Activated CD8-positive, alpha-beta T cell treated with anti-CD3 and anti-CD28 coated beads, Interleukin-2, amount 10 ng/mL, durations not matched to agents 7 days and 5 days (primary cell): ENCODE measurements at places on chromosomes 5 and 9.

DNA sequence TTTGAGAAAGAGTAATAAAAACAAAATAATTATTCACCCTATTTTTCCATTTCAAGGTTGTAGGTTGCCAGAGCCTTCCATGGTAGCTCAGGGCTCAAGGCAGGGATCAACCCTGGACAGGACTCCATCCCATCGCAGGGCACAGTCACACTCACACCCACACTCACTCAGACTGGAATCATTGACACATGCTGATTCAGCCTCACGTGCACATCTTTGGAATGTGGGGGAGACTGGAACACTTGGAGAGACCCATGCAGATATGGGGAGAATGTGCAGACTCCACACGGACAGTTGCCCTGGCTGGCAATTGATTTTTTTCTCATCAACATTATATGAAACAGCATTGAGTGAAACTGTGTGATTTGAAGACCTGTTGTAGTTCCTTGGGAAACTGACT lies 234.1 kb downstream of the ADGRV1 start:
- DNase-seq = no peak
- no peak overlapping the region for H3K27ac ChIP-seq
- peaks cover 7% of the 10 kb centered on the region for H3K27me3 ChIP-seq

DNA sequence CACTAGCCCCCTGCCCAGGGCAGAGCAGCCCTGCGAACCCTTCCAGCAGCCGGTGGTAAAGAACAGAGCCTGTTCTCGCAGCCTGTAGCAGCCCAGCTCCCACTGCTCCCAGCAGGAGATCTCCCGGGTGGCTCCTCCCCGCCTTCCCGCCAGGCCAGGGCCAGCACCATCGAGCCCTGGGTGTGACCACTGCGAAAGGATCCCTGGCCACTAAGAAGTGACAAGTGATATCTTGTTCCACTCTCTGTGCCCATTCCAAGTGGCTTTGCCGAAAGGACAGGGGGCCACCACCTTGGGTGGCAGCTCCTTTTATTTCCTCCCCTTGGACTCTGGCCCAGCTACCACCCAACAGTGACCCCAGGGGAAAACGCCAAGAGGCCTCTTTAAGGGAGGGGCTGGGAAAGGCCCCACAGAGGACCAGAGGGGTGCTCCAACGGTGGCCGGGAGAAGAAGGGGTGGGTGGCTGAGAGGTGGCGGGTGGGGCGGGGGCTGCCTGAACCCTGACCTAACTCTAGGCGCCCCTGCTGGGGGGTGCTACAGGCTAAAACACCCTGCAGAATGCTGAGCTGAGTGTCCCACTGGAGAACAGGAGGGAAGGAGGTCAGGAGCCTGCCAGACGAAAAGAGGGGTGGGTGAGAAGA lies 1.6 kb downstream of the NACC2 start:
- peak overlapping the region; percentile 75 for H3K4me3 ChIP-seq
- H3K27ac ChIP-seq = no peak overlapping the region
- no peak for DNase-seq
- no peaks in the 10 kb centered on the region for H3K36me3 ChIP-seq
- peaks cover 17% of the 10 kb centered on the region for H3K4me1 ChIP-seq

GRCh38 chr5:155451106-155451505 lies 437.6 kb downstream of the KIF4B start:
- H3K27me3 ChIP-seq = no peaks in the 10 kb centered on the region
- no peaks in the 10 kb centered on the region for H3K36me3 ChIP-seq
- H3K4me1 ChIP-seq = no peaks in the 10 kb centered on the region
- no peak for DNase-seq
- H3K27ac ChIP-seq = no peak overlapping the region
- no peak overlapping the region for H3K4me3 ChIP-seq

GRCh38 chr5:124745928-124746915 lies at the start of gene ZNF608:
Gene ZNF608, minus strand, starts transcription at chr5:124746639. Its CDS starts 1,650 bp downstream, at chr5:124744989.
- no peak for DNase-seq
- H3K36me3 ChIP-seq = no peaks in the 10 kb centered on the region
- peaks cover 19% of the 10 kb centered on the region for H3K4me1 ChIP-seq
- peak within 1 kb of the TSS; percentile 47 for H3K4me3 ChIP-seq
- H3K27me3 ChIP-seq = peaks cover 50% of the 10 kb centered on the region

DNA sequence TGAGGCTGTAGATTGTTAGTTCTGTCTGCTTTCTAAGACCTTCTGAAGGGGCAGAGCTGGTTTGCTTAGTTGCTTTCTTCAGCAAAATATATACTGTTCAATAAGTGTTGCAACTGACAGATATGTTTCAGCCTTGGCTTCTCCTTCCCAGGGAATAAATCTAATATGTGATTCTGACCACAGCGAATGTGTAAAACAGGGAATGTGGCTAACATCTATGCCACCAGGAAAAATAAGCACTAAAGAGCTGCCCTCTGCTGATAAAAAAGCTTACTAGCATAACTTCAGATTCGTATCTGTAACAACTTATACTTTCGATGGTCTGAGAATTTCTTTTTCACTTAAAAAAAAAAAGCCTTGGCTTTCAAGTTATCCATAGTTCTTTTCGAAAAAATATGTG lies 13.0 kb upstream of the OSMR start:
- no peak for DNase-seq
- H3K27ac ChIP-seq = no peak overlapping the region
- no peaks in the 10 kb centered on the region for H3K4me1 ChIP-seq
- peaks cover 34% of the 10 kb centered on the region for H3K27me3 ChIP-seq
- no peaks in the 10 kb centered on the region for H3K36me3 ChIP-seq

DNA sequence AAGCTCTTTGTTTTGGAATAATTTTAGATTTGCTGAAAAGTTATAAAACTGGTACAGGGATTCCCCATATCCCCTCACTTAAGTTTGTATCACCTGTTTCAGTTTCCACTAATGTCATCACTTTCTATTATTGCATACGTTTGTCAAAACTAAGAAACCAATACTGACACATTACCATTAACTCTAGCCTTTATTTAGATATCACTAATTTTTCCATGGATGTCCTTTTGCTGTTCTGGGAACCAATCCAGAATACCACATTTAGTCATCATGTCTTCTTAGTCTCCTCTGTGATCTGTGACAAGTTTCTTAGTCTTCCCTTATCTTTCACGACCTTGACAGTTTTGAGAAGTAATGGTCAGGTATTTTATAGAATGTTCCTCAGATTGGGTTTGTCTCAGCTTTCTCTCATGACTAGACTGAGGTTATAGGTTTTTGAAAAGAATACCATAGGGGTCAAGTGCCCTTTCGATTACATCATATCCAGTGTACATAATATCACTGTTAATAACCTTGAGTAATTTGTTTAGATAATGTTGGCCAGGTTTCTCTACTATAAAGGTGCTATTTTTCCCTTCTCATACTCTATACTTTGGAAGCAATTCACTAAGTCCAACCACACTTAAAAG lies 51.9 kb upstream of the NMUR2 start:
- no peaks in the 10 kb centered on the region for H3K36me3 ChIP-seq
- no peak overlapping the region for H3K27ac ChIP-seq

GRCh38 chr9:100111235-100111634 lies 12.2 kb downstream of the INVS start:
- H3K27me3 ChIP-seq = no peaks in the 10 kb centered on the region
- H3K4me1 ChIP-seq = peaks cover 2% of the 10 kb centered on the region
- DNase-seq = no peak

- H3K36me3 ChIP-seq = peaks cover 62% of the 10 kb centered on the region
- H3K27ac ChIP-seq = peak overlapping the region; percentile 97
- no peak for DNase-seq
- peak overlapping the region; percentile 95 for H3K4me3 ChIP-seq
- peaks cover 51% of the 10 kb centered on the region for H3K4me1 ChIP-seq
Measured at GRCh38 chr9:127450243-127450760, 904 bp downstream of the RPL12 start.

- peaks cover 62% of the 10 kb centered on the region for H3K4me1 ChIP-seq
- peaks cover 17% of the 10 kb centered on the region for H3K36me3 ChIP-seq
- H3K4me3 ChIP-seq = no peak overlapping the region
- no peak for DNase-seq
Measured at GRCh38 chr5:40676613-40677343, 2.9 kb upstream of the PTGER4 start.

- H3K4me3 ChIP-seq = no peak overlapping the region
- no peak overlapping the region for H3K27ac ChIP-seq
- no peaks in the 10 kb centered on the region for H3K36me3 ChIP-seq
- peaks cover 30% of the 10 kb centered on the region for H3K27me3 ChIP-seq
Measured at GRCh38 chr9:33620738-33621439, 96.8 kb downstream of the ANKRD18B start.

DNA sequence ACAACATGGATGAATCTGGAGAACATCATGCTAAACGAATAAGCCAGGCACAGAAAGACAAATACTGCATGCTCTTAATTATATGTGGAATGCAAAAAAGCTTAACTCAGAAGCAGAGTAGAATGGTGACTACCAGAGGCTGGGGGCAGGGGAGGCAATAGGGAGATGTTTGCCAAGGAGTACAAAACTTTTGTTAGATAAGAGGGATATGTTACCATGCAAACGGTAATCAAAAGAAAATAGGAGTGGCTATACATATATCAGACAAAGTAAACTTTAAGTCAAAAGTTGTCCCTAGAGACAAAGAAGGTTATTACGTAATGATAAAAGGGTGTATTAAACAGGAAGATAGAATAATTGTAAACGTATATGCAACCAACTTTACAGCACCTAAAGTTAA lies 17.8 kb upstream of the BTNL3 start:
- no peak for DNase-seq
- no peaks in the 10 kb centered on the region for H3K27me3 ChIP-seq
- no peak overlapping the region for H3K27ac ChIP-seq
- H3K36me3 ChIP-seq = no peaks in the 10 kb centered on the region
- H3K4me1 ChIP-seq = no peaks in the 10 kb centered on the region
- H3K4me3 ChIP-seq = no peak overlapping the region

GRCh38 chr9:129852579-129852978 lies 17.3 kb downstream of the USP20 start:
- peaks cover 77% of the 10 kb centered on the region for H3K36me3 ChIP-seq
- H3K4me3 ChIP-seq = no peak overlapping the region
- peaks cover 92% of the 10 kb centered on the region for H3K4me1 ChIP-seq
- DNase-seq = no peak
- H3K27me3 ChIP-seq = no peaks in the 10 kb centered on the region

- H3K27ac ChIP-seq = no peak overlapping the region
- H3K4me1 ChIP-seq = no peaks in the 10 kb centered on the region
- no peak overlapping the region for H3K4me3 ChIP-seq
- H3K27me3 ChIP-seq = no peaks in the 10 kb centered on the region
- H3K36me3 ChIP-seq = no peaks in the 10 kb centered on the region
- DNase-seq = no peak
Measured at GRCh38 chr5:9713959-9714586, 83.9 kb upstream of the TAS2R1 start.

- peaks cover 17% of the 10 kb centered on the region for H3K27me3 ChIP-seq
- DNase-seq = no peak
- H3K36me3 ChIP-seq = no peaks in the 10 kb centered on the region
- no peak overlapping the region for H3K4me3 ChIP-seq
- peaks cover 22% of the 10 kb centered on the region for H3K4me1 ChIP-seq
Measured at GRCh38 chr9:121708768-121709488, 57.5 kb downstream of the DAB2IP start.
